ENCODE measurements at places on chromosomes 1 and 21. TPM values are rescaled to one million over a fixed set of nuclear protein-coding genes. Genes with fewer than 3 reads are reported as not detected.

Gene CASQ2
- 75.2 TPM for total RNA-seq

Gene RC3H1
- total RNA-seq = 43.3 TPM

Gene LMOD1
- total RNA-seq = 71.7 TPM

Gene VPS26C
- total RNA-seq = 47.3 TPM

Gene TRIM63
- 1.8 TPM for total RNA-seq

Data from urinary bladder (tissue), 4 donors.